ENCODE measurements at places on chromosomes 16 and 17.

DNA sequence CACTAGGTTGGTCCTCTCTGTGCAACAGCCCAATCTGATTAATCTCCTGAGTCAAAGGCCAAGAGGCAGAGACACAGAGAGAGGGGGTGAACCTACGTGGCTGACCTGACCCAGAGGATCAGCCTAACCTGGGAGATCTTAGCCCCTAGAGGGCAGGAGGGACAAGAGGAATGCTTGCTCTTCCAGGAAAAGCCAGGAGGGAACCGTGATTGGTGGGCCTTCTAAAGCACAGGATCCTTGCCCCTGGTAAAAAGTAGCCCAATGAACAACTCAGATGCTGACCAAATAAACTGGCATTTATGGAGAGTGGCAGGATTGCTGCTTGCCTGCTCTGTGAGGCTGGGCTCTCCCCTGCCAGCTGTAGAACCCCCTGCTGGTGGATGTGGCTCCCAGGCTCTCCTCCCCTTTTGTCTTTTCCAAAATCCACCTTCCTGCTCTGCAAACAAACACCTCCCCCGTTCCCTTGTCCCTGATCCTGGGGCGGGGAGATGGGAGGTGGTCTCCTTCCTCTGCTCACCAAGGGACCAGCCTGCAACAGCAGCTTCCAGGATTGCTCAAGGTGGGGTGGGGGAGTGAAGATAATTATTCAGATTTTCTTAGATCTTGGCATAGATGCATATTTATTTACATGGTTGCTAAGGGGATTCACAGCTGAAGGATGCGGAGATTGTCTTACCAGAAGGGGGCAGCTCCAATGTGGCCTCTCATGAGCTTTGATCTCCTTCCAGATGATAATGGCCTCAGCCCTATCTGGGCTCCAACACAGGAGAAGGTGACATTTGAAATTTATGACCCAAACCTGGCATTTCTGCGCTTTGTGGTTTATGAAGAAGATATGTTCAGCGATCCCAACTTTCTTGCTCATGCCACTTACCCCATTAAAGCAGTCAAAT is 71.9 kb downstream of the SDR42E1 start:
- no peak for DNase-seq

DNA sequence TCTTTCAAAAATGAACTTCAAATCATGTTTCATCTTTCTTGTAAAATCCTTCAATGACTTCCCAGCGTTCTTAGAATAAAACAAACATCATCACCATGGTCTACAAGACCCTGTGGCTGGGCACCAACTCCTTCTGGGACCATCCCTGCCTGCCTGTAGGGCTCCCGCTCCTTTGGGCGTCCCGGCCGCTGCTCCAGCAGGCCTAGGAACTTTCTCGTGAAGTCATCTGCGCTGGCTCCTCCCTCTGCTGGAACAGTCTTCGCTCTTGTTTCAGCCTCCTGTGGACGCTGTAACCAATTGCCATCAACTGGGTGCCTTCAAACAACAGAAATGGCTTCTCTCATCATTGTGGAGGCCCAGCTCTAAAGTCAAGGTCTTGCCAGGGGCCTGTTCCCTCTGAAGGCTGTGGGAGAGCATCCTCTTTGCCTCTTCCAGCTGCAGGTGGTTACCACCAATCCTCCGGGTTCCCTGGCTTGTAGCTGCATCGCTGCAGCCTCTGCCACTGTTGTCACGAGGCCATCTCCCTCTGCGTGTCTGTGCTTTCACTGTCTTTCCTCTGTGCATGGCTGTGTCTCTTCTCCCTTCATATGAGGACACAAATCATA is 185.5 kb upstream of the SDK2 start:
- no peak for DNase-seq

GRCh38 chr16:9123871-9124270 is 32.4 kb downstream of the HAPSTR1 start:
- DNase-seq: peak; percentile 22

DNA sequence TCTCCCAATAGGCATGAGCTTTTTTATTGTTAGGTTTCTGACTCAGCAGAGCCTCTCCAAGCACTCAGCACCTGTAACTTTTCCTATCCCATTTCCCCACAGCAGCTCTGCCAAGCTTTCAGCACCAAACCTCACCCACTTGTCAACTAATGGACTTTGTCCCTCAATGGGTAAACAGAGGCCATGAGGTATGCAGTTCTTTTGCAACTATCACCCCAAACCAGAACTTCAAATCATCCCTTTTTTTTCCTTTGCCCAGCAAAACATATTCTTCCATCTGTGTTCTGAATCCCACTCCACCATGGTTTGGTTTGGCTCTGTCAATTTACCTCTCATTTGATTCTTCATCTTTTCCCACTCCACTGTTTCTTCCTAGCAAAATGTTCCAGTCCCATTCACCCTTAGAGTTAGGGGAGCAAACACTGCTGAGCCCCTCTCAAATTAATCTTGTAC is 58.1 kb downstream of the TOX3 start:
- no peak for DNase-seq

DNA sequence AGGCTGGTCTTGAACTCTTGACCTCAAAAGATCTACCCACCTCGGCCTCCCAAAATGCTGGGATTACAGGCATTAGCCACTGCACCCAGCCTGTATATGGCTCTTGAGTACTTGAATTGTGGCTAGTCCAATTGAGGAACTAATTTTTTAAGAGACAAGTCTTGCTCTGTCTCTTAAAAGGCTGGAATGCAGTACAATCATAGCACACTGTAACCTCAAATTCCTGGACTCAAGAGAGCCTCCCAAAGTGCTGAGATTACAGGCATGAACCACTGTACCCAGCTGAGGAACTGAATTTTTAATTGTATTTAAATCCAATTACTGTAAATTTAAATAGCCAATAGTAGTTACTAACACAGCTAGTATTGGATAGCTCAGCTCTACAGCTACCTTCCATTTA is 50.6 kb downstream of the MED13 start:
- DNase-seq: peak; percentile 12

- DNase-seq: no peak
These were observed 159.5 kb downstream of the CCDC182 start for GRCh38 chr17:57585341-57586195.

GRCh38 chr16:286491-287297 is 3.7 kb downstream of the PDIA2 start:
- no peak for DNase-seq

- no peak for DNase-seq
These were observed 47.1 kb upstream of the PIK3R6 start for GRCh38 chr17:8914554-8914953.

GRCh38 chr16:19375561-19376158 is 42.0 kb upstream of the TMC5 start:
- peak; percentile 71 for DNase-seq

DNA sequence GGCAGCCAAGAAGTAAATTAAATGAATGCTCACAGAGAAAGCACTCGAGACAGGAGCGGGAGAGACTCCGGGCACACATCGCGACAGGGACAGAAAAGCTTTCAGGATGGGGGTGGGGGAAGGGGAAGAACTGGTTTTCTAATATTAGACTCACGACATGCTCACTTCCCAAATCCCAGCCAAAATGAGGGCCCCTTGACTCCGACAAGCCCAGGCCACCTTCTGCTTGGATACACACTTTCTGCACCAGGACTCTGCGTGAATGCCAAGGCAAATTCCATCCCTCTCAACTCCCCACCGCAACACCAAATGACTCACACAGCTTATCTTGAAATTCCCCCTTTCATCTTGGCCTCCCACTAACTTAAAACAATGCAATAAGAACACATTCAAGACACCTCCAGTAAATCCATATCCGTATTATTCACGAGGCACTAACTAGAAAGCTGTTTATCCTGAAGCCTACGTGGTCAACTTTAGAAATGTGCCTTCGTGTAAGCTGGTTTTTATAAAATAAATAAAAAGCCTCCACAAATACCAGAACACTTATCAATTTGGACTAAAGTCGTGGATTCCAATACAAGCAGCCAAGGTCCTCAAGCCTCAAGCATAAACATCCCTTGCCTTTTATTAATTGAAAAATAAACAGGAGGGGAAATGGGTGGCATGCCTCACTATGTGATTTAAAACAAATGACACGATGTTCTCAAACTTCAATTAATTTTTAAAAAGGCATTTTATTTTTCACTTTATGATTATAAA is 46.1 kb downstream of the NXN start:
- DNase-seq: peak; percentile 84

GRCh38 chr17:72654706-72655105 is 437.8 kb downstream of the SLC39A11 start:
- no peak for DNase-seq

DNA sequence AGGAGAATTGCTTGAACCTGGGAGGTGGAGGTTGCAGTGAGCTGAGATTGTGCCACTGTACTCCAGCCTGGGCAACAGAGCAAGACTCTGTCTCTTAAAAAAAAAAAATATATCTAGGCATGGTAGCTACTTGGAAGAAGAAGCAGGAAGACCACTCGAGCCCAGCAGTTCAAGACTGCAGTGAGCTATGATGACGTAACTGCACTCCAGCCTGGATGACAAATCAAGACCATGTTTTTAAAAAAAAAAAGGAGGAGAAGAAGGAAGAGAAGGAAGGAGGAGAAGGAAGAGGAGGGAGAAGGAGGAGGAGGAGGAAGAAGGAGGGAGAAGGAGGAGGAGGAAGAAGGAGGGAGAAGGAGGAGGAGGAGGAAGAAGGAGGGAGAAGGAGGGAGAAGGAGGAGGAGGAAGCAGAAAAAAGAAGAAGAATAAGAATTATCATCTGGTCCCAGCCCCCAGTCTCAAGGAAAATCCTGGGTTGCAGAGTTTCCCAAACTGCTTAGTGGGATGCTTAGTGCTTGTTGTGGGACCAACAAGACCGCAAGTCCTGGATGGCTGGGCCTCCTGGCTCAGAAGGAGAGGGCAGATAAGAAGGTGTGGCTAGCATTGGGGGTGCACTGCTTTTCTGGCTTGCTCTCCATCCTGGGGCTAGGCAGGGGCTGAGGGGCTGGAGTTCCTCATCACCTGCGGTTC is 3.7 kb upstream of the DRC7 start:
- no peak for DNase-seq

GRCh38 chr17:33016920-33017319 is 25.3 kb downstream of the SPACA3 start:
- no peak for DNase-seq

- no peak for DNase-seq
These were observed 26.4 kb upstream of the CLEC3A start for GRCh38 chr16:77995843-77996455.

GRCh38 chr17:55444471-55445441 is 23.1 kb upstream of the MMD start:
- peak; percentile 54 for DNase-seq

DNA sequence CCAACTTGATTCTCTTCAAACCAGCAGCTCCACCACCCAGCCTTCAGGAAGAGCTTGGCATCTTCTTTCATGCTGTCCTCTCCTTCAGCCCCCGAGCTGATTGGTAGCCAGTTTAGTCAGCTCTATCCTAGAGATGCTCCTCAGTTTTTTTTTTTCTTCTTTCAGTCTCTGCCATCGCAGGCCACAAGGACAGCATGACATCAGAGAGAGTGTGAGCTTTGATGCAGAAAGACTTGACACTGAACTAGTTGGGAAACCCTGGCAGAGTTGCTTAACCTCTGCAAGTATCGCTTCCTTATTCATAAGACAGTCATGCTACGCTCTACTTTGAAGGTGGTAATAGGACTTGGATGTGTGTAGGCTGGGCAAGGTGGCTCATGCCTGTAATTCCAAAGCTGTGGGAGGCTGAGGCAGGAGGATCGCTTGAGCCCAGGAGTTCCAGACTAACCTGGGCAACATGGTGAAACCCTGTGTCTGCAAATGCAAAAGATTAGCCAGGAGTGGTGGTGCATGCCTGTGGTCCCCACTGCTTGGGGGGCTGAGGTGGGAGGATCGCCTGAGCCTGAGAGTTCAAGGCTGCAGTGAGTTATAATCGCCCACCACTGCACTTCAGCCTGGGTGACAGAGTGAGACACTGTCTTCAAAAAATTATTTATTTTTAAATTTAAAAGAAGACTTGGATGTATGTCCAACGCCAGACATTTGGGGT is 2.6 kb downstream of the CD300LB start:
- DNase-seq: no peak

DNA sequence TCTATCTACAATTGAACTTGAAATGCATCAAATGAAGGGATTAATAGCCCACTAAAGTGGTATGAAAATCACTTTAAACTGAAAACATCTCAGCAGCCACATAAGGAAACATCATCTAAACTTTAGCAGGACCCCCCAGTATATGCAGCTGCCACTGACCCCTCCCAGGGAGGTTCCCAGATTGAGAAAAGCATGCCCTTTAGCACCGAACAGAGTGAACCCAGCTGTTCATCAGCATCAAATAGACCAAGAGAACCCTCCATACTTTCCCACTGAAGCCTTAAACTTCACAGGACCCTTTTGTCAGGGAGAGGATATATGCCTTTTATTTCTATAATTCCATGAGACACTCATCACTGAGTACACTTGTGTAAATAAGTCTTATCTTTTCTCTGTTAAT is 44.6 kb downstream of the MYH10 start:
- no peak for DNase-seq

- no peak for DNase-seq
These were observed 202 bp downstream of the CEP131 start for GRCh38 chr17:81222620-81222905.

- no peak for DNase-seq
These were observed 40.8 kb downstream of the MRM1 start for GRCh38 chr17:36641877-36642845.

GRCh38 chr17:18039535-18040260 is 490 bp downstream of the GID4 start:
- DNase-seq: no peak

DNA sequence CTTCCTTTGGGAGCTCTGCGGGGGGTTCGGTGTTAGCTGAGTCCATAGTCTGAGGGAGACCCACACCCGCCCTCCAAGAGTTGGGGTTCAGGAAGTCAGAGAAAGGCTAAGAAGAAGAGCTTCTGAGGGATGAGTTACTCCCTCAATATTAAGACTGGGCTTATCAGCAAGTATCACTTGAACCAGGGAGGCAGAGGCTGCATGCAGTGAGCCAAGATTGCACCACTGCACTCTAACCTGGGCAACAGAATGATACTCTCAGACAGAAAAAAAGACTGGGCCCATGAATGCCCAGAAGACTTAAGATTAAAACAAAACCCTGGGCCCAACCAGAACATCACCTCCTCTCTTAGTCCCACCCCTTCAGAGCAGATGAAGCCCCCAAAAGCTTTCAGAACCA is 6.0 kb downstream of the NKIRAS2 start:
- DNase-seq: no peak

DNA sequence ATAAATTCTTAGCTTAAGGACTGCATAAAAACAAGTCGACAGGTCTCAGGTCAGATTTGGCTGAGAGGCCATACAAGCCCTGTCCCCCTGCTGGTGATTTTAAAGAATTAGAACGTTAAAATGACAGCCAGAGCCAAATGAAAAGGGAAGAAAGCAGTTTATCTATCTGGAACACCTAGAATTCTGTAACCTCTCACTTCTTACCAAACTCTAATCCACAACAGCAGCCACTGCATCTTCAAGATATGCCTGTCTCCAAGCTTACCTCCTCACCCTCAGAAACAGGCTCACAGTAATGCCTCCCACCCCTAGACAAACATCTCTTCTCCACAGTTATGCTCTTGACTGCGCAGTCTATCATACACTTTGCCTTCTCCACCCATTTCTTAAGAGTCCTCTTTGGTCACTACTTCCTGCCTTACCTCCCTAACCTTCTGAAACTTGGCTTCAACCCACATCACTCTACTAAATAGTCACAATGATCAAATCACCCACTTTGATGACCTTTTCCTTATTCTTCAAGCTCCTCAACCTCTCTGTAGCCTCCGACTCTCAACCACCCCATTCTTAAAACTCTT is 14.2 kb downstream of the ANKFY1 start:
- DNase-seq: peak; percentile 70

All from cardiac fibroblast (primary cell).